ENCODE measurements at places on chromosomes 16 and 17.

DNA sequence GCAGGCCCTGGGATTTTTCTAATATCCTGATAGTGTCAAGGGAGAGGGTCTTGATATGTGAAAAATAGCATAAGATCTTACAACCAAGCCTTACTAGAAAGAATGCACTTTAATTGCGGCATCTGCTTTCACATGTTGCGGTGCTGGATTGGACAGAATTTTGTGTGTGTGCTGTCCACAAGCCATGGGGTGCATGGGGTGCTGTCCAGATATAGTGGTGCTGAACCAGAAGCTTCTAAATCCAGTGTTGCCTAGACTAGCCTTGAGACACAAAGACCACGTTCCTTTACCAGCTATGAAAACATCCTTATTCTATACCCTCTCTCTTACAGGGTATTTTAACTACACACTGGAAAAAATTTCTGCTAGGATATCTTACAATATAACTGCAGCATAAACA lies 244.0 kb downstream of the TMEM114 start:
- no peak for DNase-seq

- no peak for DNase-seq
Observed at GRCh38 chr16:46895399-46896313, 11.5 kb downstream of the GPT2 start.

DNA sequence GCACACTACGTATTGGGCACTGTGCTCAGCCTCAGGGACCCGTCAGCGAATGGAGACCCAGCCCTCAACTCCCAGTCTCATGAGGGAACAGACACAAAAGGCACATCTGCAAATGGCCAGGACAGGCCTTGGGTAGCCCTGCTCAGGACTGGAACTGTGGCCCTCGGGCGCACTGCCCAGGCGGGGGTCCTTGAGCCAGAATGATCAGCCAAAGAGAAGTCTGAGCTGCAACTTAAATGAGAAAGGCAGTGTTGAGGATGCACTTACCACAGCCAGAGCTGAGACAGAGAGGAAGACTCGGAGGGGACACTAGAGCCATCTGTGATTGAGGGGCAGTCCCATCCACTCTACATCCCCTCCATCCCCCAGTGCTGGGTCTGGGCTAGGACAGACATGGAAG lies 117.3 kb downstream of the C16orf95 start:
- DNase-seq = no peak

DNA sequence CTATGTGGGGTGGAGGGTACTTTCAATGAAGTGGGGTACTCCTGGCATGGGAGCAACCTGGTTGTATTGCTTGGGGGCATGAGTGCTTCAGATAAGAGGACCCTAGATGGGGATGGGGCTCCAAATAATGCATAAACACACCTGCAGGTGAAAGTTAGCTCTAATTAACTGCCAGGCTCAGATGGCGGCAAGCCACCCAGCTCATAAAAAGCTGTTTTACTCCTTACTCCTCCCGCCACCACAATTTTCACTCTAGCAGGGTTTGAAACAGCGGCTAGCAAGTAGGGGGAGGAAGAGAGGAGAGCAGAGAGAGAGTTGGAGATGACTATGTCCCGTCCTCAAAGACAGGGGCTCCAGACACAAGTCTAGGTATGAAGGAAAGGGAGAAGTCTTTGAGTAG lies 117.7 kb upstream of the WSCD1 start:
- no peak for DNase-seq

DNA sequence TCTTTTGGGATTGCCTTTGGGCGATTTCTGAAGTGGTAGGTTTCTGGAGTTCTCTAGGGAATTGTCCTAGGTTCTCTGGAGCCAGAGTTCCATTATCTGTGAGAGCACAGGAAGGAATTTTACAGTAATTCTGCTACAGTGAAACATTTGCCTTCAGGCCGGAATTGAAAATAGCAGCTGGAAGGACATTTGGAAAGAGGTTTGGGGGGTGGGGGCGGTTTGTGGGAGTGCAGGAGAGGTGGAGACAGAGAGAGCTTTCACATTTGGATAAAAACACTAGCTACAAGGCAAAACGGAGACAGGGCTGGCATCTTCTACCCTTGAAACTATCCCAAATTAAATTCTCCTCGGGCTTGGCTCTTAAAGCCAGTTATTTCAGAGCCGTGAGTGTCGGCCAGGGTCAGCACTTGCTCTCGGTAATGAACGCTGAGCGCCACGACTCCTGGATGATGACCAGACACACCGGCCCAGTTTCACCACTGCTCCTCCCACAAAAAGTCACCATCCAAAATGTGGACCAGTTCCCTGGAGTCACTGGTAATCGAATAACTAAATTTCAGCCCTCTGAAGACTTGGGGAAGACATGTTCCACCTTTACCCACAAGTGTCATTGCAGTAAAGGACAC lies 67.7 kb upstream of the TANC2 start:
- DNase-seq = no peak

DNA sequence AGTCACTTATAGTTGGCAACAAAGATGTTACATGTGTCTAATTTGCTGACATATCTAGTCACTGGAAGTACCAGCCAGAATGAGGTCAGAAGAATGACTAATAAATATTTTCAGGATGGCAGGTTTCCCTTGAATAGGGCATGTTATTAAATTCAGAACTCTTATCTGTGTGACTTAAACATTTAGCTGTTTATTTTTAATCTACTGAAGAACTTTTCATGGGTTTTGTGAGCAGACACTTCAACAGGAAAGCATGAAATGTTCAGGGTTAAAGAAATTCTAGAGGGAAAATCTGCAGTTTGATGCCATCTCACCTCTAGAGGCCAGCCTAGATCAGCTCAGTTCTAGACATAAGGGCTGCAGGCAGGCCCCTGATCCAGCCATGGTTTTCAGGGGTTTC lies 13.2 kb downstream of the JPT2 start:
- no peak for DNase-seq

DNA sequence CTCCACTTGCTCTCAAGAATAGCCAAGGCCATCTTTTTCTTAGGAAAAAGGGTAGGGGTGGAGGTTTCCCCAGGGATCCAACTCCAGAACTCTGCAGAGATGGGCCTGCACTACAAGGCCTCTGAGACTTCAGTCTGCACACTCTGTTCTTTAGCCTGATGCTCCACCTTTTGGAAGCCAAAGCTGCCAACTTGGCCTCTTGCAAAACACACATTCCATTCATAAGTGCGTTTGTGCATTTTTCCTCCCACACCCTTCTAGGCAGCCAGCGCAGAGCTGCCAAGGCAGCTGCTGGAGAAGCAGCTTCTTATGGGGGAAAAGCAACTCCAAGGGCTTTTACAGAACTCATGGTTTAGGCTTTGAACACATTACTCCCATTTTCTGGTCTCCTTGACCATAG lies 45.3 kb downstream of the REXO5 start:
- DNase-seq = peak; percentile 83

DNA sequence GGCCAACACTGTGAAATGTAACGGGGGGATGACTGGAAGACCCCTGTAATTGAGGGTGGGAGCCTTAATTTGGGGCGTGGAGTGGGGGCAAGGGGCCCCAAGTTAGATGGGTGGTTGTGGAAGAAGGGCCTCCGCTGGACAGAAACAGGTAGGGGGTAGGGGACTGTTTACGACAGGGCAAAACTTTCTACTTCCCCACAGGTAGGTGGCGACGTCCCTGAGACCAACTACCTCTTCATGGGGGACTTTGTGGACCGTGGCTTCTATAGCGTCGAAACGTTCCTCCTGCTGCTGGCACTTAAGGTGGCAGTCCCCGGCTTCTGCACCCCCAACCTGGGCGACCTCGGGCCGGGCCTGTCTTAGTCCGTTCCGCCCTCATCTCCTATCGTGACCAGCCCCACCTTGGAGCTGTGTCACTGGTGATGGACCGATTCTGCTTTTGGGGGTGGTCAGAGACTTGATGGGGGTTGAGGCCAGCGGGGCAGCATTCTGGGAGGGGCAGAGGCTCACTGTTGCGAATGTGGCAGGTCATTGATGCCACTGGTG lies 6.8 kb downstream of the PPP4C start:
- DNase-seq = no peak
